ENCODE measurements at places on chromosomes 5 and 9. TPM values are rescaled to one million over a fixed set of nuclear protein-coding genes. Genes with fewer than 3 reads are reported as not detected.

DNA sequence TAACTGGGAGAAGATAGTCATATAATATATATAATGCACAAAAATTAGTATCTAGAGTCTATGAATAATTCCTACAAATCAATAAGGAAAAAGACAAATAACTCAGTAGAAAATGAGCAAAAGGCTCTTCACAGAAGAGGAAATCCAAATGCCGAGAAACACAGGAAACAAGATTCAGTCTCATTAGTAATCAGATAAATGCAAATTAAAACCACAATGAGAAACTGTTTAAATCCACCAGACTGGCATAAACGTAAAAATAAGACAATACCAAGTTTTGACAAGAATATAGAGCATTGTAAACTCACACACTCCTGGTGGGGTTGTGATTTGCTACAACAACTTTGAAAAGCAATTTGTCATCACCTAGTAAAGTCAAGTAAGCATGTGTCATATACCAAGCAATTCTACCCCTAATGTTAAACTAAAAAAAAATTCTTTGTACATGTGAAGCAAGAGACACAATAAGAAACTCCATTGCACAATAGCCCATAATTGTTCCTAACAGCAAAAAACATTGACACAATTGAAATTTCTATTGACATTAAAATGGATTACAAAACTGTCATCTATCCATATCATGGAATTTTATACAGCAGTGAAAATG lies 21.0 kb upstream of the UBLCP1 start:
- no peak overlapping the region for H3K4me3 ChIP-seq
- H3K27ac ChIP-seq, result no peak overlapping the region
- DNase-seq, result no peak

GRCh38 chr5:8606231-8606630 lies 737.3 kb downstream of the MTRR start:
- peaks cover 8% of the 10 kb centered on the region for H3K4me1 ChIP-seq
- no peaks in the 10 kb centered on the region for H3K36me3 ChIP-seq
- H3K4me3 ChIP-seq, result no peak overlapping the region
- DNase-seq, result no peak
- H3K27me3 ChIP-seq, result no peaks in the 10 kb centered on the region

DNA sequence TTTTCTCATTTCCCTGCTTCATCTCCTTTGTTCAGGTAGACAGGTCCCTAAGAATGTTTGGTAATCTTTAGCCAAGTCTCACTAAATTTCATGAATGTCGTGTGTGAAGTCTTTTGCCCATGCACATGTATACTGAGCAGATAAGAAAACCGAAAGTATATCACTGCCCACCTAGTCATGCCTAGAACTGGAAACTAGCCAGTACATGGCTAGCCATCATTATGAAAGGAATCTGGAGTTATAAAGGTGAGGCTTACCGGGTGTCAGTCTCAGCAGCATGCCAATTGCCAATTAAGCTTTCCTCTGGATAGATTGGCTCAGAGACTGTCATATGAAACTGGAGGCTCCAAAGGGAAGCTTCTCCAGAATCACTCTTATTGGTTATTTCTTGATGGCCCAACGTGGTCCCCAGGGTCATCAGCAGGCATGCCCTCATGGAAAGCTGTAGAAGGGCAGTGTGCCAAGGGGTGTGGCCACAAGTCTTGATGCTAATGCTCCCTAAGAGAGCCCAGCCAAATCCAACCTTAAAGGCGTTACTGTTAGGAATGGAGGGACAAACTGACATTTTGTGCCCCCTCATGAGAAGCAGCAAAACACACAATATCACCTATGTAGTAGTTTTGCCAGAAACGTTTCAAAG lies 307.3 kb upstream of the PIK3R1 start:
- no peak overlapping the region for H3K4me3 ChIP-seq
- no peaks in the 10 kb centered on the region for H3K4me1 ChIP-seq
- no peak for DNase-seq
- no peaks in the 10 kb centered on the region for H3K36me3 ChIP-seq

DNA sequence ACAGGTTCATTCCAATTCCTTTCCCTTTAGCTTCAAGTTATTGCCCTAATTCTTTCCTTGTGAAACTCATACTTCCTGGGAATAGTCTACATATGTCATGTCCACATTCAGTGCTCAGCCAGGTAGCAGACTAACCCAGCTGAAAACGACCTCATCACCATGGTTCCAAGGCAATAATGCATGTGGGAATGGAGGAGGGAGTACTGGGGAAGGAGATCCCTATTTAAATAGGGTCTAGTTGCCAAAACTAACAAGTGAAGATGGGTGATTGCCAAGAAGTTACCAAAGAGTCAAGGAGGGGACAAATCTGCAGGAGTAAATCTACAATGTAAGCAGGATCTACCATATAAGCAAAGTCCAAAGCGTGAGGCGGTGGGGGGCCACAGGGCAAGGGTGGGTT lies 47.3 kb upstream of the MCTP1 start:
- DNase-seq, result no peak
- H3K4me1 ChIP-seq, result no peaks in the 10 kb centered on the region
- H3K36me3 ChIP-seq, result no peaks in the 10 kb centered on the region
- H3K27ac ChIP-seq, result no peak overlapping the region
- no peak overlapping the region for H3K4me3 ChIP-seq

- no peak overlapping the region for H3K27ac ChIP-seq
- no peaks in the 10 kb centered on the region for H3K27me3 ChIP-seq
- peaks cover 8% of the 10 kb centered on the region for H3K4me1 ChIP-seq
- no peak overlapping the region for H3K4me3 ChIP-seq
- DNase-seq, result no peak
Measured at GRCh38 chr5:126965061-126965475, 65.3 kb downstream of the MARCHF3 start.

GRCh38 chr5:51416149-51416548 lies 32.9 kb downstream of the ISL1 start:
- no peaks in the 10 kb centered on the region for H3K27me3 ChIP-seq
- no peak overlapping the region for H3K4me3 ChIP-seq
- no peak for DNase-seq
- H3K27ac ChIP-seq, result no peak overlapping the region

DNA sequence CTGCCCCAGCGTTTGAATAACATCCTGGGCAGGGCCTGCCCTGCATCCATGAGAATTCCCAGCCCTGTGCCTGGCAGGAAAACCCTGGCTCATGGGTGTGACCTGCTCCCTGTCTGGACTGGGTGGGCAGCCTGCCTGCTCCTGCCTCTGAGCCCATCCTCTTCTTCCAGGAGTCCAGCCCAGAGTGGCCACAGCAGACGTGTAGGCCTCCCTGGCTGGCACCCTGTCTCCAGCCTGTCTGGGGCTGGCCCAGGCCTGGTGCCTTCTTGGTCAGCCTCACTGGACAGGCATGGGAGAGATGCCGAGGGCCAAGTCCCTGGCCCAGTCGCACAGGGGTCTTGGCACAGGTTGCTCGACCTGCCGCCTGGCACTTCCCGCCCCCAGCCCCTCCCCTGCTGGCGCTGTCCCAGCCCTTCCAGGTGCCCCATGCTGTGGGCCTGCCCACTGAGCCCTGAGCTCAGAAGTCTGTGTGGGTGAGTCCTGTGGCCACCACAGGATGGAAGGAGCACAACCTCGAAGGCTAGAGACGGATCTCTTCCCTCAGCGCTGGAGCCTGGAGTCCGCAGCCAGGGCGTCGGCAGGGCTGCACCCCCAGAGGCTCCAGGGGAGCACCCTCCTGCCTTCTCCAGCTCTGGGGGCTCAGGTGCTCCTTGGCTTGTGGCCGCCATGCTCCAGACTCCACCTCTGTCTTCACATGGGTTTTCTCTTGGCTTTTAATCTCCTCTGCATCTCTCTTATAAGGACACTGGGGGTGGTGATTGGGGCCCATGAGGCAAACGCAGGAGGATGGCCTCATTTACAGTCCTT lies 11.8 kb upstream of the COL5A1 start:
- no peaks in the 10 kb centered on the region for H3K27me3 ChIP-seq
- H3K4me1 ChIP-seq, result no peaks in the 10 kb centered on the region
- no peak overlapping the region for H3K27ac ChIP-seq
- no peak overlapping the region for H3K4me3 ChIP-seq
- H3K36me3 ChIP-seq, result no peaks in the 10 kb centered on the region
- DNase-seq, result no peak

GRCh38 chr9:78874061-78874460 lies 577.1 kb downstream of the PSAT1 start:
- no peak for DNase-seq
- no peaks in the 10 kb centered on the region for H3K27me3 ChIP-seq
- no peaks in the 10 kb centered on the region for H3K4me1 ChIP-seq
- H3K27ac ChIP-seq, result no peak overlapping the region
- no peak overlapping the region for H3K4me3 ChIP-seq
- no peaks in the 10 kb centered on the region for H3K36me3 ChIP-seq

- H3K4me3 ChIP-seq, result no peak overlapping the region
- peak; percentile 96 for DNase-seq
- no peaks in the 10 kb centered on the region for H3K4me1 ChIP-seq
- no peaks in the 10 kb centered on the region for H3K27me3 ChIP-seq
Measured at GRCh38 chr9:36728651-36729520, 156.2 kb downstream of the MELK start.

DNA sequence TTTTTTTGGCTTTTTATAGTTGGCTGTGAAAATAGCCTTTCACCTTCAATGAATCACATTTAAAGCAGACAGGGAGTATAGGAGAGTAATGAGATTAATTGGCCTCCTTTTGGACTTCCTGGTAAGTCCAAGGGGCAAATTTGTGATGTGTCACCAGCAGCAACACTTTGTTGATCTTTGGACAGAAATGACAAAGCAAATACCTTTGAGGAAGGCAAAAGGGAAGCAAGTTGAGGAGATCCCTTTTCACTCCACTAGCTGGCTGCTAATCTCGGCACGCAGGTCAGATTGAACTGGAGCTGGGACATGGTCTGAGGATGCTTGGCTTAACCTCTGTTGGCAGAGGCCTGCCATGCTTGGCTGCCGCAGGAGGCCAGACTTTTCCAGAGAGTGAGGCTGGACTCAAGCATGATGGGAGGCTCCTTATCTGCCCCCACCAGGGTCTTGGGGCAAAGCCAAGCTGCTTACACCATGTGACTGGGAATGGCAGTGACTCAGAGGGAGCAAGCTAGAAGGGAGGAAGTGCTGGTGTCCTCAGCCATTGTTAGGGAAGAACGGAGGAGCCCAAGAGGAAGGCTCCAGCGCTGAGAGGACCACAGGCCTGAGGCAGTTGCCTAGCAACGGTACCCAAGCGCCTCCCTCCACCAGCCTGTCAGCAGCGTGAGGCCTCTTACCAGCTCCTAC lies 174.5 kb upstream of the MAP1B start:
- no peaks in the 10 kb centered on the region for H3K27me3 ChIP-seq
- H3K27ac ChIP-seq, result no peak overlapping the region
- peaks cover 6% of the 10 kb centered on the region for H3K4me1 ChIP-seq
- H3K36me3 ChIP-seq, result no peaks in the 10 kb centered on the region

DNA sequence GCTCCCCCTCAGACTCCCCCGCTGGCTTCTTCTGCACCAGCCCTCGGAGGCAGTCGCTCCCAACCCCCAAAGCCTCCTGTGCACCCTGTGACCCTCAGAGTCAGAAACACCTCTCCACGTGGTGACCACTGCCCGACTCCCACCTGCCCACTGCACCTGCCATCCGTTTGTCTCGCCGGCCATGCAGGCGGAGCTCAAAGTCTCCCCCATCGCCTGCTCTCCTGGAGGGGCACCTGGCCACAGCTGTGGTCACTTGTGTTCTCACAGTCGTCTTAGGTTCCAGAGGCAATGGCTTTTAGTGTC lies 38.2 kb downstream of the MRPL36 start:
- peaks cover 4% of the 10 kb centered on the region for H3K4me1 ChIP-seq
- H3K36me3 ChIP-seq, result no peaks in the 10 kb centered on the region
- H3K27ac ChIP-seq, result no peak overlapping the region

- no peaks in the 10 kb centered on the region for H3K4me1 ChIP-seq
- no peak overlapping the region for H3K4me3 ChIP-seq
- no peak overlapping the region for H3K27ac ChIP-seq
- DNase-seq, result no peak
- H3K27me3 ChIP-seq, result no peaks in the 10 kb centered on the region
Measured at GRCh38 chr5:135236908-135237747, 161.9 kb downstream of the MACROH2A1 start.

GRCh38 chr5:114412510-114413171 lies 50.8 kb downstream of the KCNN2 start:
- no peak for DNase-seq
- no peaks in the 10 kb centered on the region for H3K36me3 ChIP-seq
- no peak overlapping the region for H3K4me3 ChIP-seq
- peaks cover 15% of the 10 kb centered on the region for H3K4me1 ChIP-seq

GRCh38 chr5:149456597-149457392 lies 77.7 kb upstream of the IL17B start:
- no peak for DNase-seq
- peaks cover 13% of the 10 kb centered on the region for H3K4me1 ChIP-seq
- no peak overlapping the region for H3K4me3 ChIP-seq
- no peaks in the 10 kb centered on the region for H3K27me3 ChIP-seq

GRCh38 chr5:119366540-119366881 lies 10.7 kb downstream of the TNFAIP8 start:
- no peak overlapping the region for H3K27ac ChIP-seq
- no peak overlapping the region for H3K4me3 ChIP-seq
- H3K4me1 ChIP-seq, result peaks cover 24% of the 10 kb centered on the region
- no peaks in the 10 kb centered on the region for H3K36me3 ChIP-seq

DNA sequence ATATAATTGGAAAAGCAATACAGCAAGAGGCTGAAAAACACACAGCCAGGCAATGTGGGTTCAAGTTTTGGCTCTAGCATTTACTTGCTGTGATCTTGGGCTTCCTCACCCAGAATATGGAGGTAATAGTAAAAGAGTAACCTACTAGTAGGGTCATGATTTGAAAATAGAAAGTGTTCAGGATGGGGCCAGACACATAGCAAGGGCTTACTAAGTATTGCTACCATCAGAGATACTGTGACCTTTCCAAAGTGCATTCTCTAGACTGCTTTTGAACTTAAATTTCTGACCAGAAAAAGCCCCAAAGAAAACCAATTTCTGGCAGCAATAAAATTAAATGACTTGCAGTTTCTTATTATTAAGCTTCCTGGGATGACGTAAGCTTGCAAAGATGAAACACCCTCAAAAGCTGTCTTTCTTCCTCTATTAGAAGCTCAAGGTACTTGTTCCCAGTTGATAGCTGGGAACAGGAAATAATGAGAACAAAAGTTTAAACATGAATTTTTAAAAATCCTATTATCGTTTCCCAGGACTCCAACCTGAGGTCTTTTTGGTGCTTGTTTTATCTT lies 20.3 kb downstream of the SLC45A2 start:
- no peaks in the 10 kb centered on the region for H3K36me3 ChIP-seq
- H3K27me3 ChIP-seq, result no peaks in the 10 kb centered on the region
- H3K27ac ChIP-seq, result no peak overlapping the region
- no peak overlapping the region for H3K4me3 ChIP-seq

GRCh38 chr9:15640121-15640520 lies 87.3 kb downstream of the CCDC171 start:
- H3K27ac ChIP-seq, result no peak overlapping the region
- 0 out of 2 replicates have a peak, but pooled peaks cover 6% of the 10 kb centered on the region for H3K4me1 ChIP-seq
- no peak overlapping the region for H3K4me3 ChIP-seq

- DNase-seq, result no peak
- H3K27me3 ChIP-seq, result no peaks in the 10 kb centered on the region
- no peak overlapping the region for H3K27ac ChIP-seq
- no peaks in the 10 kb centered on the region for H3K4me1 ChIP-seq
- no peak overlapping the region for H3K4me3 ChIP-seq
Measured at GRCh38 chr5:67880876-67881275, 334.7 kb upstream of the PIK3R1 start.

- no peak overlapping the region for H3K27ac ChIP-seq
- peaks cover 19% of the 10 kb centered on the region for H3K4me1 ChIP-seq
- H3K4me3 ChIP-seq, result no peak overlapping the region
Measured at GRCh38 chr9:89649039-89649691, 44.4 kb downstream of the GADD45G start.

Gene RPP25L
- 25.1 TPM for total RNA-seq

Gene GPX8
- total RNA-seq, result 64.4 TPM

Gene ITK
- not detected for total RNA-seq

Gene SPINK13
- total RNA-seq, result not detected

Gene TLX3
- total RNA-seq, result 0.83 TPM
